ENCODE measurements at places on chromosomes 12 and 14.

- DNase-seq: no peak
These were observed 1.8 kb upstream of the RAB5B start for GRCh38 chr12:55972042-55972441.

- DNase-seq: no peak
These were observed 24.3 kb upstream of the NPAS3 start for GRCh38 chr14:32914391-32914790.

DNA sequence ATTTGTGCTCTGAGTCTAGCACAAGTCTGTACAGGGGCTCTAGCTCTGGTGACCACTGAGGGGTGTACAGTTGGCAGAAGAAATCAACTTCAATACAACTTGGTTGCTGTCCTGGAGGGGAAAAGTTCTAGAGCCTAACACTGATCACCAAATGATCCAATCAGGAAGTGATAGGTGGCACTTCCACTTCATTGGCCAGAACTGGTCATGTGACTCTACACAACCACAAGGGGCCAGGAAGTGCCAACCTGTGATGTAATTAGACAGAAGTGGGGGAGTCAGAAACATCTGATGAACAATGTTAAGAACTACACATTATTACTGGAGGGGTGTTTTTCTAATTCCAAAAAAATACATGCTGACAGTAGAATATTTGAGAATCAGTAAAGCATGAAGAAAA, 401.6 kb downstream of the VRK1 start:
- DNase-seq: no peak

GRCh38 chr14:100295376-100296105, 10.7 kb downstream of the SLC25A29 start:
- DNase-seq: no peak

Measured in activated T-helper 1 cell treated with anti-CD3 and anti-CD28 coated beads, Interleukin-12 subunit alpha, Interleukin-12 subunit beta, Interleukin-2, Interleukin-4 antibody, amounts not matched to agents 30 ng/mL and 10 ng/mL and 1 ng/mL, durations not matched to agents 14 hours and 24 hours and 36 hours (primary cell).